ENCODE measurements at places on chromosomes 16 and 17.
A peak's percentile ranks its signal among the peaks of the same experiment; 100 is the strongest.

- DNase-seq: no peak
Observed at GRCh38 chr17:356671-357434, 4.2 kb upstream of the RPH3AL start.

DNA sequence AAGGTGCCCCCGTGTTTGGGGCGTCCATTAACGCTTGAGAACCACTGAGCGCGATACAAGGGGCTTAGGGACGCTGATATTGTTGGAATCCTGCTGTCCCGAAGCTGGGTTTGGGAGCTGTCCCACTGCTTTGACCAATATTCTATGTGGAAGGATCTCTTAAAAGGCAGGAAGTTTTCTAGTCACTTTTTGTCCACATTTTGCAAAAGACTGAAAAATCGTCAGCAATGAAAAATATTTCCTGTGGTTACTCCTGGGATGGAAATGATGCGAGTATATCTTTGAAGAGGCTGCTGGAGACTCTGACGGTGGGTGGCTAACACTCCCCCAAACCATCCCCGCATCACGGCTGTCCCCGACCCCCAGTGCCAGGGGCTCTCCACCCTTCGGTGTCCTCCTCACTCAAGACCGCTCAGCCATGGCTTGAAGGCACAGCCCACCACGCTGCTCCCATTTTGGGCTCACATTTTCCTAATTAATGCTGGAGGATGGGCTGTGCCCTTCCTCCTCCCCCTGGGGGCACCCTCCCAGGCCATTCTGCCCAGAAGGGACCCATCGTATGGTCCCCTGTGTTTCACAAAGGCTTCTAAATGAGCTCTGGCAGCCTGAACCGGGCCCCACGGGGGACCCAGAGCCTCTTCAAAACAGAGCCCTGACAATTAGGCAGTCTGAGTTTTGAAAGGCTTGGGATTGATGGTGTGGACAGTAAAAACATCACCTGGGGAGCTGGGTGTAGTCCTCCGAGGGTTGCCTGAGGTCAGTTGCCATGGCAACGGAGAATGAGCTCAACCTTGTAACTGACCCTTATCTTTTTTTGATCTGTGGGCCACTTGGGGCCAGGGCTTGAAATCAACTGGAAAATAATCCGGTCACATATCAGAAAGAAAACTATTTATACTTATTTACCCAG is 158.6 kb downstream of the C16orf78 start:
- DNase-seq: no peak

DNA sequence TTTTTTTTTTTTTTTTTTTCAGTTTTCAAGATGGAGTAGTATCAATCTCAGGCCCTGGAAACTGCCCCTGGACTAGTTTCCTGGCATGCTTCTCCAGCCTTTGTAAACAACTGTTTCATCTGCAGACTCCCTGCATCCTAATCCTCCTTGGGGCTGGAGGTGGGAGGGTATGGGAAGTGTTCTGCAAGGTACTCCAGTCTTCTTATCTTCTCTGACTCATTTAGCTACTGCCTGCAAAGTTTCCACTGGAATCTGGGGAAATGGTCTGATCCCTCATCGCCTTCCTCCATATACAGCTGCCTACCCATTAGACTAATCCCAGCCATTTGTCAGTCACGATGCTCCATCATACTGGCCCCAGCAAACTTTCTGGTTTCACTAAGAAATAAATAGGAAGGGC is 21.5 kb downstream of the COPZ2 start:
- no peak for DNase-seq

GRCh38 chr17:40363111-40363827 is 1.3 kb downstream of the GJD3 start:
- DNase-seq: peak; percentile 43

- no peak for DNase-seq
Observed at GRCh38 chr17:16926061-16926511, 45.8 kb downstream of the TNFRSF13B start.

- DNase-seq: no peak
Observed at GRCh38 chr17:148757-149156, 11.4 kb downstream of the SCGB1C2 start.

DNA sequence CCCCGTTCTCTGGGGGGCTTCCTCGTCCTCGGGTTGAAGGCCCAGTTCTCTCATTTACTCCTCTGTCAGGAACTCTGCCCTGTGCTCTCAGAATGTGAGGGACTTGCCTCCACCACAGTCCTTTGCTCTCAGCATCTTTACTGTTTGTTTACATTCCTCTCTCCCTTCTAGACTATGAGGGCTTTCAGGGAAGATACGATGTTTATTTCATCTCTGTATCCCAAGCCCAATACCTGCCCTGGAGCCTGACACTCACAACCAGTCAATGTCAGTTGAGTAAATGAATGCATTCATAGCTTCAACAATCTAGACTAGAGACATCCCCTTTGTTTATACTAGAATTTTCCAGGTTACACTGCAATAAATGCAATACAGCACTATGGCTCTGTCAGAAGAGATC is 409.6 kb upstream of the CDH11 start:
- no peak for DNase-seq

DNA sequence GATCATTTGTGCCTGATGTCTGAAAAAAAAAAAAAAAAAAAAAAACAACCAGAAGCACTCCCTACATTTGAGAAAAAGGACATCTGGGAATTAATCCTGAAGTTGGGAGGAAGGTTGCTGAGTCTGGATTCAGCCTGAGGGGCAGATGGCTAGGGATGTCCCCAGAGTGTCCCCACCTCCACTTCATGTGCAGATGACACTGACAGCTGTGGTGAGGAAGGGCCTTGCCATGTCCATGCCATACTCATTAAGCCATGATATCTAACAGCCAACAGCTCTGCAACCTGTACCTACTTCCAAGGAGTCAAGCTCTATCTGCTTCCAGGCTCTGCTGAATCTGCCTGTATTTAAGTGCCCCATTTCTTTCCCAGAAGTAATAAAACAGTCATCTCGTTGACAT is 356.0 kb downstream of the CA10 start:
- DNase-seq: no peak

DNA sequence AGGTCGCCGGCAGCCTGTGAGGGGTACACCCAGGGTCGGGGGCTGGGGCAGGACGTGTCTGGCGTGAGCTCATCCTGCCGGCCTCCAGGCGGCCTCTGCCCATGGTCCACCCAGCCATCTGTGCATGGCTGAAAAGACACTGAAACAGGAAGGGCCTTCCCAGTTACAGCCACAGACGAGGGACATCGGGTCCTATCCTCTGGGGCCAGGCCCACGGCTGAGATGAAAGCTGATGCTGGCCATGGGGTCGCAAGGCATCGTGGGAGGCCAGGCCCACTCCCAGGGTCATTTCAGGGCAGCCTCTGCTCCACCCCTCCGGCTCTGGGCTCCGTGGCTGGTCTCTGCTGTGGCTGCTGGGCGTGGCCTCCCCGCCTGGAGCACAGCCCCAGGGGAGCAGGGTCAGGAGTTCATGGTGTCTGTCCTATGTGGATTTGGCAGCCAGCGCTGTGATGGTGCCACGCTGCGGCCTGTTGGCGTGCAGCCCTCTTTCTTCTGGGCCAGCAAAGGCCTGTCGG is 16.6 kb upstream of the ATP6V0C start:
- peak; percentile 18 for DNase-seq

- no peak for DNase-seq
Observed at GRCh38 chr16:22878955-22879354, 65.0 kb downstream of the HS3ST2 start.

GRCh38 chr17:48122665-48123045 is 15.1 kb downstream of the SNX11 start:
- DNase-seq: no peak

GRCh38 chr17:69096541-69096940 is 35.8 kb upstream of the ABCA9 start:
- DNase-seq: no peak

GRCh38 chr16:56493815-56494214 is 26.0 kb downstream of the BBS2 start:
- DNase-seq: no peak

GRCh38 chr16:88456356-88457292 is 3.5 kb downstream of the ZFPM1 start:
- no peak for DNase-seq

DNA sequence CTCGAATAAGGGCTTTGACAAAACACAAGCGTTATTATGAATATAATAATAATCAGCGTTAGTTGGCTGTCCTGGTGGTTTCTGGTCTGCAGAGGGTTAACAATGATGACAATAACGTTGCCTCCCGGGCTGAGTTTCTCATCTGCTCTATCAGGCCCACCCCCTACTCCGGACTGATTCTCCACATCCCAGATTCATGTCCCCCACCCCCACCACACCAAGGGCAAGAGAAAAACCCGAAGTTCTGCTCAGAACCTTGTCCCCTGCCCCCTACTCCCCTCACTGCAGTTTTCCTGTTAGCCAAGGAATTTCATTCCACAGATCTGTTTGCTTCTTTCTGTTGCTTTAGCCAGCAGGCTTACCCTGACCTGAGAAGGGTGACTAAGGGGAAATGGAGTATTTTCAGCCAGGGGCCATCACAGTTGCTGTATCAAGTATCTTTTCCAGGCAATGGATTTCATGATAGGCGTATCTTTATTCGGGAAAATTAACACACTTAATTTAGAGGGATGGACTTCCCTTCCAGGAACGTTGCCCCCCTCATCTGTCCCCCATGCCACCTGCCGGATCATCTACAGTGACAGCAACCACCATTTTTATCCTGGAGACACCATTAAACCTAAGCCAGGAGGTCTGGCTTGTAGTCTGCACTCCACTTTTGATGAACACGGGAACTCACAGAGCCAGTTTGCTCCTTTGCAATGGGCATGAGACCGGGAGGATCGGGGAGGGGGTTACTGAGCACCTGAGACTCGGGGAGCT is 23.7 kb downstream of the ALOX15 start:
- DNase-seq: no peak

DNA sequence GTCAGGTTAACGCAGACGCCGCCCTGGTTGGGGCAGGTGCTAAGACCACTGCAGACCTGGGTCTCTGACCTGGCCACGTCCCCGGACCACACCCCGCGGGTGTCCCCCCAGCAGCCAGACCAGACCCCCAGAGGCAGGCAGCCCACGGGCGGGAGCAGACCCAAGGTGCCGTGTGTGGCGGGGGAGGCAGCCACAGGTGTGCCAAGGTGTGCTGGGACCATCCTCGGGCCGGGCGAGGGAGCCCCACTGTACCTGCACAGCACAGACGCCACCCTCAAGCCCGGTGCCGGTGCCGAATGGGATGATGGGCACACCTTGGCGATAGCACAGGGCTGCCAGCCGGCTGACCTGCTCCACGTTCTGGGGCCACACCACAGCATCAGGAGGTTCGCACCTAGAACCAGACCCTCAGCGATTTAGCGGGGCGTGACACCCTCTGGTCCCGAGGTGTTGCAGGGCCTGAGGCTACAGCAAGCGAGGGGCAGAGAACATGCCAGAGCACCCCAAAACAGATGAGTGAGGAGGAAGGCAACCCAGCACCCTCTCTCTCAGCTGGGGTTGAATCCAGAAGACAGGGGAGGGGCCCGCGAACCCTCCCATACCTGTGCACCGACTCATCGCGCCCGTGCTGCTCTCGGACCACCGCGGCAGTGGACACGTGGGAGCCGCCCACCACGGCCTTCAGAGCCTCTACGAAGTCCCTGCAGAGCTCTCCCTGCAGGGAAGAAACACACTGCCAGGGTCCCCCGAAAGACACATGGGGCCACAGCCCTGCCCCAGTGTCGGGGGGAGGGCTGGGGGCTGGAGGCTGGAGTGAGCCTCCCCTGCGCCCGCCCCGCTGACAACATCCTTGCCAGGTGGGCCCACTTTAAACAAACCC is 1.4 kb downstream of the LDHD start:
- DNase-seq: no peak

- no peak for DNase-seq
Observed at GRCh38 chr16:17301593-17302135, 169.1 kb downstream of the XYLT1 start.

DNA sequence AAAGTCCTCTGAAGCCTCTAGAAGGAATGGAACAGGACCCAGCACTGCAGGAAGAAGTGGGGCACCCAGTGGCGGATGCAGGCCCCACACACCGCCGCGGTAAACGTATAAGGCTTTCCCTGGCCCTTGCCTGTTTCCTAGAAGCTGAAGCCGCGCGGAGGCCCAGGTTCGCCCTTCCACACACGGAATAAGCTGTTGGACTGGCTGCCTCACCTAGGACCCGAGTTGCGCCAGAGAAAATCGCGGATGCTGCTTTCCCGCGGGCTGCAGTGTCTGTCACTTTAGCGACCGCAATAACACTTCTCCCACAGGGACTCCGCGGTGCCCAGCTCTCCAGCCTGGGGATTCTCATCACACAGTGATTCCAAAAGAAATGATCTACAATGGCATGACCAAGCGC is 1736.9 kb downstream of the TP53TG3F start:
- no peak for DNase-seq

DNA sequence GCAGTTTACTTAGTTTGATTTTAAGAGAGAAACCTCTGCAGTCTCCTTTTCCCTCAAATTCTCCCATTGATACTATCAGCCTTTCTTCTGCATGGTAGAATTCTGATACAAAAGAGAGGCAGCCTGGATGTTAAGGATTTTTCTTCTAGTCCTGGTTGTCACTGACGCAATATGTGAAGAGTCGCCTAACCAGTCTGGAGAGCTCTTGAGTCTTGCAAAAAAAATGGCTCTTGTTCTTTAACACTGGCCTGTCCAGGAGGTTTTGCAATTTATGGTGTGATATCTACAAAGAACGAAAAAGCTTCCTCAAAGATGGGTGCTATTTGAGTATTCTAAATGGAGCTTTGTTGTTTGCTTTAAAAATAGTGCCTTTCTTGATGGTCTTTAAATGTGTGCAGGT is 28.9 kb downstream of the COX10 start:
- DNase-seq: no peak

- no peak for DNase-seq
Observed at GRCh38 chr16:57828272-57829161, 26.2 kb upstream of the KIFC3 start.
